ENCODE measurements at places on chromosomes 5 and 9. TPM values are rescaled to one million over a fixed set of nuclear protein-coding genes. Genes with fewer than 3 reads are reported as not detected.

GRCh38 chr5:176881021-176881749 lies 18.0 kb downstream of the HK3 start:
- no peak for DNase-seq
- no peaks in the 10 kb centered on the region for H3K4me1 ChIP-seq
- H3K36me3 ChIP-seq: no peaks in the 10 kb centered on the region
- no peak overlapping the region for H3K27ac ChIP-seq
- H3K27me3 ChIP-seq: no peaks in the 10 kb centered on the region

DNA sequence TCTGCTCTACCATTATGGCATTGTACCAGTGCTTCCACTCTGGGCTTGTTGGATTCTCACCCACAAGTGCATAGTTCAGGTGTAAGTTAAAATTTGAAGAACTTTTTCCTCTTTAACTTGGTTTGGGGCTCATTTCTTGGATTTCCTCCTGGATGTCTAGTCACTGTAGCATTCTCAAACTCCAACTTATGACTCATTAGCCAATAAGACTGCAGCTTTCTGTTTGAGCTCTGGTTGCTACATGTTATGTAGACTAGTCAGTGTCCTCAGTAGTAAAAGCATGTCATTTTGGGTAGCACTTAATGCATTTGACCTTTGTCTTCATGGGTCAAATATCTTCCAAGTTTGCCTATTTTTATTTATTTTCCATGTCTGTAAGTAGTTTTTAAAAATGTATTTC lies 790.8 kb downstream of the BRINP1 start:
- no peaks in the 10 kb centered on the region for H3K36me3 ChIP-seq
- H3K4me1 ChIP-seq: no peaks in the 10 kb centered on the region
- DNase-seq: no peak
- H3K4me3 ChIP-seq: no peak overlapping the region

- DNase-seq: no peak
- H3K27me3 ChIP-seq: no peaks in the 10 kb centered on the region
- no peaks in the 10 kb centered on the region for H3K4me1 ChIP-seq
These were observed 63.5 kb upstream of the SLC2A8 start for GRCh38 chr9:127333221-127334064.

GRCh38 chr9:136584934-136585333 lies 39.1 kb upstream of the NOTCH1 start:
- H3K27me3 ChIP-seq: no peaks in the 10 kb centered on the region
- no peak overlapping the region for H3K4me3 ChIP-seq
- DNase-seq: peak; percentile 30
- H3K27ac ChIP-seq: no peak overlapping the region
- no peaks in the 10 kb centered on the region for H3K36me3 ChIP-seq
- H3K4me1 ChIP-seq: no peaks in the 10 kb centered on the region

GRCh38 chr9:97980918-97981845 lies 2.0 kb upstream of the ANP32B start:
- H3K27me3 ChIP-seq: no peaks in the 10 kb centered on the region
- H3K27ac ChIP-seq: peak overlapping the region; percentile 50
- peak; percentile 62 for DNase-seq
- peaks cover 7% of the 10 kb centered on the region for H3K4me1 ChIP-seq
- no peaks in the 10 kb centered on the region for H3K36me3 ChIP-seq
- H3K4me3 ChIP-seq: no peak overlapping the region

NR2F1 gene
- total RNA-seq: 14.9 TPM

- no peak overlapping the region for H3K27ac ChIP-seq
- H3K36me3 ChIP-seq: peaks cover 5% of the 10 kb centered on the region
- no peak for DNase-seq
- no peaks in the 10 kb centered on the region for H3K4me1 ChIP-seq
- no peaks in the 10 kb centered on the region for H3K27me3 ChIP-seq
- no peak overlapping the region for H3K4me3 ChIP-seq
These were observed 48.7 kb upstream of the POMT1 start for GRCh38 chr9:131454028-131454427.

Measured in prostate gland (tissue), 2 donors.